ENCODE measurements at places on chromosomes 6 and 20.

GRCh38 chr6:148274809-148275208 is 67.8 kb upstream of the SASH1 start:
- no peak for DNase-seq

DNA sequence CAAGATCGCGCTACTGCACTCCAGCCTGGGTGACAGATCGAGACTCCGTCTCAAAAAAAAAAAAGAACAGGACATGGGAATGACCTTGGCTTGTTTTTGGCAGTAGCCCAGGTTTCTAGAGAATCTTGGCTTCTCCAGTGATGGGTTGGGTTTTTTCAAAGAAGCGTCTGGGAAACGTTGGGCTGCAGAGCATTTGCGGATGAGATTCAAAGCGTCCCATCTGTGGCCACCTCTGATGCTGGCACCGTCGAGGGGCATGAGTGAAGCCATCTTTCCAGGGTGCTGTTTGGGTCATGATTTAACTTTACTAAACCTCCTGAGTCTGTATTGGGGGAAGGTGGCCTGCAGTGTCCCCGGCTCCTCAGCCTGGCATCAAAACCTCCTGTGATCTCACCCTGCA is 43.2 kb upstream of the SRF start:
- no peak for DNase-seq

DNA sequence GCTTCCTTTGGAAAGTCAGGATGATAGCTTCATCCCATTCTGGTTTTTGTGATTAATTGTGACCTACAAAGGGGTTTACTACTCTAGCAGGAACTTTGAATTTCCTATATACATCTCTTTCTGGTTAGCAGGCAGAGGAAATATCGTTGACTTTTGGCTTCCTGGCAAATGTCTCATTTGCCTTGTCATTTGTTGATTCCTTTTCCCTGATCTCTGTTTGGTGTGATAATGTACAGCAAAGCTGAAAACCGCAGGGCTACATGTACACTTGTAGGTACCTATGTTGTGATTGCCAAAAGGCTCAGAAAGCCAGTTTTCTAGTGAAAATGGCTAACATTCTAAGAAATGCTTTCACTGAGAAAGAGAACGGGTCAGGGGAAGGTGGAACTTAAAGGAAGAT is 44.3 kb downstream of the TOP1 start:
- no peak for DNase-seq

- DNase-seq = no peak
Measured at GRCh38 chr6:33742092-33742491, 4.6 kb downstream of the IP6K3 start.

GRCh38 chr6:75830959-75831885 is 82.2 kb downstream of the MYO6 start:
- DNase-seq = no peak

DNA sequence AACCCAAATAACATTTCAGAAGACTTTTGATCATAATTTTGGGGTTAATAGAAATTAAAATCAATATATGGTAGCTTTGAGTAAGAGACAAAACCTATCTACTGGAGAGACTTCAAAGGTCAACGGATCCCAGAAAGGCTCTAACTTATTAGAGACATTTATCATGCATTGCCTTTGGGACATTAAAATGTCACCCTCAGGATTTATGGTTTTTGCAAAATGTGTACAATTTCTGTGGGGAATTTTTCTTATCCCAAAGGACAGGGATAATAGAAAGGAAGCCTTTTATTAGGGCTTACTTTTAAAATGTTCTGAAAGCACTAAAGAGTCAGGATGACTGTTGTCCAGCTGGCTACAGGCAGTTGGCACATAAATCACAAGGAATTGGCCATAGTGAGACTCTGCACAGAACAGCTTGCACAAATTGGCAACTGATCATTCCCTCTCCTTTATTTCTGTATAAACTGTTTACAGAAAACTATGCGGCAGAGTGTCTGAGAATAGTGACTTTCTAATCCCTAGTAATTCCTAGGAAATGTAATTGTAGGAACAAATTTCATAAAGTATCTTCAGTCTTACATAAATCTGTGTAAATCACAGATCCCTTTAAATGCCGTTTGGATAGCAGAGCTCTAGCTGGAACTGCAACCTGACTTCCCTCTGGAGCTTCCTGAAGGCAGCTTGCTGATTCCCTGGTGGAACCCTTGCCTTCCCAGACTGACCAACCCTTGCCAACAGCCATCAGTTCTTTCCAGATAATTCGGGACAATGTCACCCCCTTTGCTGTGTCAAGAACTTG is 201.1 kb upstream of the PREP start:
- no peak for DNase-seq

- no peak for DNase-seq
Measured at GRCh38 chr20:46811224-46812084, 83.2 kb upstream of the EYA2 start.

DNA sequence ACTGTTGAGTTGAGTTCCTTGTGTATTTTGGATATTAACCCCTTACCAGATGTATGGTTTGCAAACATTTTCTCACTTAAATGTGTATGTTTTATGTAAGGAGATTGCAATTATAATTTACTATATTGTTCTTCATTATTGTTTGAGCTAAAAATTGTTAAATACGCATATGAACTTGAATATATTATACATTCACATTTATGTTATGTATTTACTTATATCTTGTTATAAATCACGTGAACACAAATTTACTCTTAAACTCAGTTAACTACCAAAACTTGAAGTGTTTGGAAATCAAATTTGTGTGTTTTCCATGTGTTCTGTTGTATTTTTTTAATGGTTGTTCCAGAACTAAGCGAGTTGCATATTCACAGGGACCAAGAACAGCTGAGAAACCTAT is 18.3 kb downstream of the CDC40 start:
- DNase-seq = no peak

- no peak for DNase-seq
Measured at GRCh38 chr6:128736780-128737179, 146.2 kb upstream of the LAMA2 start.

DNA sequence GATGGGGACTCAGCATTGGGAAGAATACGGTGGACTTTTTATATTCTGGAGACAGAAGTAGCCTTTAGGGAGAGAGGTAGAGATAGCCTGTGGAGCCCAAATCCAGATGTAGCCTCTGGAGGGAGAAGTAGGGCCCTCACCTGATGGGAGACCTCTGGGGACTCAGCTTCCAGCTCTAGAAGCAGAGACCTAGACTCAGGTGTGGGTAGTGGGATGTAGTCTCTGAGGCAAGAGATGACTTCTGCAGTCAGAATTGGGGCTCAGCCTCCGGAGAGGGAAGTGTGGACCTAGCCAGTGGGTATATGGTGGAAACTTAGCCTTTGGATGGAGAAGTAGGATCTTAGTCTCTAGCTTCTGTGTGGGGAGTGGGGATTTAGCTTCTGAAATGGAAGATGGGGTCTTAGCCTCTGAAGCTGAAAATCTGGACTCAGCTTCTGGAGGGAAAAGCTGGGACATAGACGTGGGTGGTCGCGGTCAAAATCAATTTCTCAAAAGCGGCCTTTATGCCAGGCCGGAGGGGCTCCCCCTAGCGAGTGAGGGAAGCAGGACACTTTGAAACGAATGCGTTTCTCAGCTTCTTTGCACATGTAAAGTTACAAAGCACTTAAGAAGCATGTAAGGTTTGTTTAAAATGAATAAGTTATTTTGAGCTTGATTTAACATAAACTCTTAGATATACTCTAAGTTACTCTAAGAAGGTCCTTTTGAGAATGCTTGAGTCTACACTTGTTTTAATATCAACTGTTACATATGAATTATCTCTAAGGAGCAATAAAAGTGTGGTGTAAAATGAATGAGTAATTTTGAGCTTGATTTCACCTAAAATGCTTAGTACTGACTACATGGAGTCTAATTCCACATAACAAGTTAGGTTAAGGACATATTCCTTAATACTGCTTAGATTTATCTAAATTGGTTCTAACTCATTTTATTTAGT is 12.9 kb upstream of the ZNF343 start:
- DNase-seq = no peak

DNA sequence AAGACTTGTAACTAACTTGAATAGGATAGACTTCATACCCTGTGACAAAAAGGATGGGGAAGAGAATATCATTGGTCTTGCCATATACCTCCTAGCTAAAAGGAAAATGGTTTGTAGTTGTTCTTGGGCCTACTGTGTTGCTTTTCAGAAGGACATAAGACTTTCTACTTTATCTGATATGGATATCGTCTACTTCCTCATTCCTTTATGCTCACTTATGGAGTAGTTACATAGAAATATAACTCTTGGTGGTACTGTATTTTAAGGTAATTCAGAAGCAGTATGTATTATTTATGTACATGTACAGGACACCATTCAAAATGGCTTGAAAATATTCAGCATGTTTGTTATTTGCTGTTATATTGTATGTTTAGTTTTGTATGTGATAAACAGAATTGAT is 8.0 kb downstream of the FAM217B start:
- no peak for DNase-seq

GRCh38 chr6:87904011-87904410 is 143.6 kb upstream of the SPACA1 start:
- no peak for DNase-seq

- DNase-seq = no peak
Measured at GRCh38 chr6:88366672-88367071, 200.5 kb upstream of the CNR1 start.

- no peak for DNase-seq
Measured at GRCh38 chr20:58361481-58362205, 27.4 kb upstream of the VAPB start.

DNA sequence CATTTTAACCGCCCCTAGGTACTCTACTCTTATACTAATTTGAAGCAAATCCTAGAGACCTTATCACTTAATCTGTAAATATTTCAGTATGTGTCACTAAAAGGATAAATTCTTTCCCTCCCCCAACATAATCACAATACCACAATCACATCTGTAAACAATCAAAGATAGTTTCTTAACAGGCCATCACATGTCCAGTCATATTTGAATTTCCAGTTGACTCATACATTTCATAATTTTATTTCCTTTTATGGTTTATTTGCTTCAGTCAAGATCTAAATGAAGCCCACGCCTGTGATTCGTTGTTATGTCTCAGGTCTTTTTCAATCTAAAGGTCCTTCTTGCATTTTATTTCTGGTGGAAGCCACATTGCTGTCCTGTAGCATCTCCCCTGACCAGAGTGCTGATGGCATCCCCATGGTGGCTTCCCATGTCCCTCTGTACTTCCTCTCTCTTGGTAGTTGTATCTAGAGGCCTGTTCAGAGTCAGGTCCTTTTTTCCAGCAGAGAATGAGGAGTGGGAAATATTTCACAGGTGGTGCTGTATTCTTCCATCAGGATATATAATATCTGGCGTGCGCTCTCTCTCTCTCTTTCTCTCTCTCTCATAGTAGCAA is 128.6 kb upstream of the SLC22A23 start:
- no peak for DNase-seq

- no peak for DNase-seq
Measured at GRCh38 chr20:59977086-59977485, 18.9 kb downstream of the CDH26 start.

DNA sequence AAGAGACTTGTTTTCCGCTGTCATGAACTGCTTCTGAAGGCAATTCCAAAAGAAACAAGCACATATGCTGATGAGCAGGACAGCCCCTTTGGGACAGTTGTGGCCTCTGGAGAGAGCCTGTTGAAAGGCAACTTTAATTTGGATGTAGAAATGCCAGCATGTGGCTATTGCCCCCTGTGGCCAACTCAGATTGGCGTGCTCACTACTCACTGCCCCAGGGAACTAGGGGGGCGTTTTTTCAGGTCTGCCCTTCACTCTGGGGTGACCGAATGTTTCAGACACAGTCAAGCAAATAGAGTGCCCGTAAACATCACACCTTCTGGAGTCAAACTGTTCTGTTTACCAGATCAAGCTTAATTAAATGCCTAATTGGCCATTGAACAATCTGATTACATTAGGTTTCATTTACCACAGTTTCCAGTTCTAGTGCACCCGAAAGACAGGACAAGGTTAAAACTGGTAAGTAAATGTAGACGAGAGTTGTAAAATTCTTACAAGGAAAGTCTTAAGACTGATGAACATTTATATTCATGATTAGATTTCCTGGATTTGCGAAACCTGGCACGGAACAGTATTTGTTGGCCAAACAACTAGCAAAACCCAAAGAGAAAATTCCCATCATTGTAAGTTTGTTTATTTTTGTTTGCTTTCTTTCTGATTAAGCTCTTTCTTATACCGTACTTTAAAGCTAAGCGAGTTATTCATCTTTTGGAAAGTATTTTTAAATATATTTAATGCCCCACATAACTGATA is 75.9 kb upstream of the SYNJ2 start:
- DNase-seq = no peak
